CD8-positive, alpha-beta T cell (primary cell): ENCODE measurements at places on chromosomes 11 and 22.
A peak's percentile ranks its signal among the peaks of the same experiment; 100 is the strongest.

DNA sequence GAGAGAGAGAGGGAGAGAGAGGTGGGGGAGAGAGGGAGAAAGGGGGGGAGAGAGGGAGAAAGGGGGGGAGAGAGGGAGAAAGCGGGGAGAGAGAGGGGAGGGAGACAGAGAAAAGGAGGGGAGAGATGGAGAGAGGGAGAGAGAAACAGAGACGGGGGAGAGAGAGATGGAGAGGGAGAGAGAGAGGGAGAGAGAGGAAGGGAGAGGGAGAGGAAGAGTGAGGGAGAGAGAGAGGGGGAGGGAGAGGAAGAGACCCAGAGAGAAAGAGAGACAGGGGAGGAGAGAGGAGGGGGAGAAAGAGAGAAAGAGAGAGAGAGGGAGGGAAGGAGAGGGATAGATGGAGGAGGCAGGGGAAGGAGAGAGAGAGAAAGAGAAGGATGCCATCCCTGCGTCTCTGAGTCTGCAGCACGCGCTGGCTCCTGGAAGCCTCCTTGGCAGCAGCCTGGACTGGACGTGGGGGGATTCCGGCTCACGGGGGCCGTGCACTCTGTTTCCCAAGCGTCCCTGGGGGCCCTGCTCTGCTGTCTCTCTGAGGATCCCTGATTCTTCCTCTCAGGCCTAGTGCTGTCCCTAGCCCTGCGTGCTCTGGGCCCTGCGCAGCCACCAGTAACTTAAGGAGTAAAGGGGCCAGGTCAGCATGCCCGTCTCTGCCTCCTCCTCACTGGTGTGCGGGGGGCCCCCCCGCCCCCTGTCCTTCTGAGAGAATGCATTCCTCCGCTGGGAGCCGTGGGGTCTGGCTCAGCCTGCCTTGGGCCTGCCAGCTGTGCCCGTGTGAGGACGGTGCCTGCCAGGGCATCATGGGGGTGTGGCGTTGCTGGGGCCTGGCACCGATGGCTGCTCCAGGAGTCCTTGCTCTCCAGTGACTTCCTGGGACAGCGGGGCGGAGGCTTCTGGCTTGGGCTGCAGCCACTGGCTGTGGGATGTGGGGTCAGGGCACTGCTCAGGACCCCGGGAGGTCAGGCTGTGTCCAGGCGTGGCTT, 429.5 kb downstream of the TBC1D22A start:
- no peak for DNase-seq

- DNase-seq = no peak
Observed at GRCh38 chr22:48743601-48744282, 1083.9 kb downstream of the BRD1 start.

DNA sequence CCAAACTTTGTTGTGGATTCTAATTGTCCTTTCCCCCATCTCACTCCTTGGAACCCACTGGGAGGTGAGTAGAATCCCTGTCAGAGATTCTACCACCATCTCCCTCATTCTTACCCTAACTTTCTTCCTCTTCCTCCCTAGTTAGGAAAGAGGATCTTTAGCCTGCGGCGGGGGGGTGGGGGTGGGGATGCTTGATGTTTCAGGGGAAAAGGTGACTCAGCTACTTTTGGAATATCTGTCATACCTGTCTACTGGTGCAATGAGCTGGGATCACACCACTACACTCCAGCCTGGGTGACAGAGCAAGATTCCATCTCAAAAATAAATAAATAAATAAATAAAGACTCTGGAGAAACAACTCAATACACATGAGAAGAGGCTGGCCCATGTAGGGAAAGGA, 6.4 kb downstream of the CCT8L2 start:
- no peak for DNase-seq

DNA sequence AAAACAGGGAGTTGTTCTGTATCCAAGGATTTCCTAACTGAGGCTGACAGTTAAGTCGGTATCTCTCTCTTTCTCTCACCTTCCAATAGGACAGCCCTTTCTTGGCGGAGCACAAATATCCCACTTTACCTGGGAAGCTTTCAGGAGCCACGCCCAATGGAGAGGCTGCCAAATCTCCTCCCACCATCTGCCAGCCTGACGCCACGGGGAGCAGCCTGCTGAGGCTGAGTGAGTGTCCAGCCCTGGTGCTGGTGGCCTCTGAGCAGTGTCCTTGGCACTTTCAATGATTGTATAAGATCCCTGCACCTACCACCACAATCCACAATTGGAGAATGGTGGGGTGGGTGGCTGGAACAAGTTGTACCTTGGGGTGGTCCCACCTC, 33.7 kb downstream of the CYB5R2 start:
- no peak for DNase-seq

- DNase-seq = no peak
Observed at GRCh38 chr11:70250876-70251658, 19.4 kb upstream of the PPFIA1 start.

DNA sequence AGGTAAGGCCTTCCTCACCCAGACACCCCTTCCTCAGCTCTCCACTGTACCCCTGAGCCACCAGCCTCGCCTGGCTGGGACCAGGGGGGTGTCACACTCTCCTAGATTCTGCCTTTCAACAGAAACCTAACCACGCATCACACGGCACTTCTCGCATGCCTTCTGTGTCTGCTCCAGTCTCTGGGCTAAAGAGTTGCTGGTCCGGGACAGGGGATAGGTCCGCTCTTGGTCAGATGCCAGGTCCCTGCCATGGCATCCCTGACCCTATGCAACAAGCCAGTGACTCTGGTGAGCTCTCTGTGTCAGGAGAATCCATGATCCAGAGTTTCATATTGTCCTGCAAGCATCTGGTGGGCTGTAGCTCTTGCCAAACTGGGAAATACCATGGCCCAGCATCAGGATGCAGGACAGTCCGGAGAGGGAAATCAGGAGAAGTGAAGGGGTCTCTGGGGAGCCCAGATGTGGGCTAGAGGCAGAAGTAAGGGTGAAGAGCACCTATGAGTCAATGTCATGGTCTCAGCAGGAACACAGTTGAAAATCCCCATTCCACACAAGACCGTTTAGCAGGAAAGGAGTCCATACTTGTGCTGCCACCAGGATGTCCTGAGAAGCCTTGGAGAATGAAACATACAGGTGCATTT, 14.1 kb downstream of the IGLL5 start:
- no peak for DNase-seq

GRCh38 chr22:37109242-37109917, at the start of gene TMPRSS6:
Gene TMPRSS6, minus strand, starts transcription at chr22:37109713. Its CDS starts 6,296 bp downstream, at chr22:37103417.
- DNase-seq = no peak

DNA sequence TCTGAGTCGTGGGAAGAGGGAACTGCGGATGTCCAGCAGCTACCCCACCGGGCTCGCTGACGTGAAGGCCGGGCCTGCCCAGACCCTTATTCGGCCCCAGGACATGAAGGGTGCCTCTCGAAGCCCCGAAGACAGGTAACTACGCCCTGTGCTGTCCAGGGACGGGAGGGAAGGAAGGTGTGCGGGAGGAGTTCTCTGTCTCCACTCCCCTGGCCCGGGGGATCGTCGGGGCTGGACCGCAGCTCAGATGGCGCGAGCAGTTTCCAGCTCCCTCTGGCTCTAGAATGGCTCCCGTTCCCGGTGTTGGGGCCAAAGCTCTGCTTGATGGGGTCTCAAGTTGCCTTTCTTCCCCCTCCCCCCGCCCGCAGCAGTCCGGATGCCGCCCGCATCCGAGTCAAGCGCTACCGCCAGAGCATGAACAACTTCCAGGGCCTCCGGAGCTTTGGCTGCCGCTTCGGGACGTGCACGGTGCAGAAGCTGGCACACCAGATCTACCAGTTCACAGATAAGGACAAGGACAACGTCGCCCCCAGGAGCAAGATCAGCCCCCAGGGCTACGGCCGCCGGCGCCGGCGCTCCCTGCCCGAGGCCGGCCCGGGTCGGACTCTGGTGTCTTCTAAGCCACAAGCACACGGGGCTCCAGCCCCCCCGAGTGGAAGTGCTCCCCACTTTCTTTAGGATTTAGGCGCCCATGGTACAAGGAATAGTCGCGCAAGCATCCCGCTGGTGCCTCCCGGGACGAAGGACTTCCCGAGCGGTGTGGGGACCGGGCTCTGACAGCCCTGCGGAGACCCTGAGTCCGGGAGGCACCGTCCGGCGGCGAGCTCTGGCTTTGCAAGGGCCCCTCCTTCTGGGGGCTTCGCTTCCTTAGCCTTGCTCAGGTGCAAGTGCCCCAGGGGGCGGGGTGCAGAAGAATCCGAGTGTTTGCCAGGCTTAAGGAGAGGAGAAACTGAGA, 1.4 kb downstream of the ADM start:
- DNase-seq = peak; percentile 22

DNA sequence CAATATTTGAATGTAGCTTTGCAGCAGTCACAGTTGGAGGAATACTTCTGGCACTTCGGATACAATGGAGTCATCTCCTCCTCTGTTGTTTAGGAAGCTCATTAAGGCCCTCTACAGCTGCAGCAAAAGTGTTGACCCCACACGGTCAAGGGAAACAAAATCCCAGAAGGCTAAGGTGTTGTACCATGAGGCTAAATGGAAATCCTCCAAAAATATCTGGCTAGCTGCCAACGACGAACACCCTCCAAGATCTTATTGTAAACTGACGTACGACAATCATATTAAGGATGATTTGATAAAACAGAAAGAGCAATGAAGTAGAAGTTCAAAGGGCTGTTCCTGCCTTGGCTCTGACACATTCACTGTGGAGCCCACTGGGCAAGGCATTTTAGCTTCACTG, 4.0 kb downstream of the POGLUT3 start:
- no peak for DNase-seq

- DNase-seq = no peak
Observed at GRCh38 chr11:18650353-18650752, 16.2 kb upstream of the SPTY2D1 start.

GRCh38 chr11:77770629-77771028, 49.9 kb downstream of the RSF1 start:
- DNase-seq = no peak

DNA sequence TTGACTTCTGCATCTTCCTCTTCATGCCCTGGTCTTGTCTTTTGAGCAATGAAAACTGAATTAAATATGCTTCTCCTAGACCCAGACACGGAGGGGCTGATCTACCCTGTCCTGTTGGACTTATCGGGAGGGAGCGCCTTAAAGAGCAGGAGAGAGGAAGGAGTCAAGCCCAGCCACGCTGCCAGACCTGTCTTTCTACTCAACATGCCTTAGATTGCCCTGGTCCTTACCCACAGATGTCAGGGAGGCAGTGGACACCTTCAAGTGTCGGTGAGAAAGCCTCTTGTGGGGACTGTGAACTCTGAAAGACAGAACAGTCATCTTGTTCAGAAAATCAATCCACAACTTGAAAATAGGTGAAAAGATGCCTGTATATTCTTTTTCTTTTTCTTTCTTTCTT, 61.8 kb downstream of the IRAG1 start:
- no peak for DNase-seq
